ENCODE measurements at places on chromosomes 12 and 14. TPM values are rescaled to one million over a fixed set of nuclear protein-coding genes. Genes with fewer than 3 reads are reported as not detected.

- no peak for DNase-seq
These were observed 2.7 kb downstream of the PDE3A start for GRCh38 chr12:20370866-20371519.

- no peak for DNase-seq
These were observed 62.6 kb upstream of the TMCC3 start for GRCh38 chr12:94712815-94713515.

DNA sequence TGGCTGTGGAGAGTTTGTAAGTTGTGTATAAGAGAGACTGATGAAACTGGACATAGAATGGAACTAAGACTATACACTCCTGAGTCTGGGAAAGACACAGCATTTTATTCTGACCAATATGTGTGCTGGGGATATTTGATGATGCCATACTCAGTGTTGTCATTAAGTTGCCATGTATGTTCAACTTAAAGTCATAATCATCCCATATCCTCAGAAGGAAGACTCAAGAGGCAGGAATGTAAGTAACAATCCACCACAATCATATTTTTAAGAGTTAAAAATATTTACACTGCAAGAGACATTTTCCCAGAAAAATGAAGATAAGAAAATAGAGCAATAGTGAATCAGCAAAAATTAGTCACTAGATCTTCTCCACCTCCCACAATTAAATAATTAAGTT lies 120.1 kb downstream of the MDGA2 start:
- DNase-seq, result no peak

DNA sequence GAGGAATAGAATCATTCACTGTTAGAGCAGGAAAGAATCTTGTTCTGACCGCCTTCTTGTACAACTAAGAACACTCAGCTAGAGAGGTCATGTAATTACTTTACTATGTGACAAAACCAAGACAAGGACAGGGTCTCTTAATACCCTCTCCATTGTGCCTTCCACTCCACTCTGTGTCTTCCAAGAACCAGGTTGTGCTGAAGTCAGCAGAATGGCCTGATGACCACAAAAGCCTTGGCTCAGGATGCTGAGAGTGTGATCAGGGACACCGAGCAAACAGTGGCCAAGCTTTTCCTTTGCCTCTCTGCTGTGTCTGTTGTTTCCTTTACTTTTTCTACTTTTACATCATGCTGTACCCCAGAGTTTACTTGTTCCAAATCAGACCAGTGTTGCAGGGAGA lies 83.2 kb upstream of the RFX4 start:
- no peak for DNase-seq

DNA sequence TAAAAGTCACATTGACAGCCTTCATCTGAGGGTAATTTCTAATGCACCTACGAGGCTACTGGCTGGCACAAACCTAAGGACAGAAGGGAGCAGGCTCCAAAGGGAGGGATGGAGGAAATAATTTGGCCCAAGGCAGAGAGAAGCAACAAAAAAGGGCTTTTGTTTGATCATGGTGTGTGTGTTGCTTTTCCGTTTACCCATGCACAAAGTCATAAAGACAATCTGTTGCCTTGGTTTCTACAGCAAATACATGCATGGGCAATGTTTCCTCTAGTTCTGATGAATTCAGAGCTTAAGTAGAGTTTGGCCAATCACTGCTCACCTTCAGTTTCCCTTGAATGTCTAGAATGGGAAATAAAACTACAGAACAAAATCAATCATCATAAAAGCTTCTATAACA lies 262.5 kb upstream of the CAND1 start:
- no peak for DNase-seq

- DNase-seq, result no peak
These were observed 67.6 kb downstream of the POLR3B start for GRCh38 chr12:106425061-106425702.

DNA sequence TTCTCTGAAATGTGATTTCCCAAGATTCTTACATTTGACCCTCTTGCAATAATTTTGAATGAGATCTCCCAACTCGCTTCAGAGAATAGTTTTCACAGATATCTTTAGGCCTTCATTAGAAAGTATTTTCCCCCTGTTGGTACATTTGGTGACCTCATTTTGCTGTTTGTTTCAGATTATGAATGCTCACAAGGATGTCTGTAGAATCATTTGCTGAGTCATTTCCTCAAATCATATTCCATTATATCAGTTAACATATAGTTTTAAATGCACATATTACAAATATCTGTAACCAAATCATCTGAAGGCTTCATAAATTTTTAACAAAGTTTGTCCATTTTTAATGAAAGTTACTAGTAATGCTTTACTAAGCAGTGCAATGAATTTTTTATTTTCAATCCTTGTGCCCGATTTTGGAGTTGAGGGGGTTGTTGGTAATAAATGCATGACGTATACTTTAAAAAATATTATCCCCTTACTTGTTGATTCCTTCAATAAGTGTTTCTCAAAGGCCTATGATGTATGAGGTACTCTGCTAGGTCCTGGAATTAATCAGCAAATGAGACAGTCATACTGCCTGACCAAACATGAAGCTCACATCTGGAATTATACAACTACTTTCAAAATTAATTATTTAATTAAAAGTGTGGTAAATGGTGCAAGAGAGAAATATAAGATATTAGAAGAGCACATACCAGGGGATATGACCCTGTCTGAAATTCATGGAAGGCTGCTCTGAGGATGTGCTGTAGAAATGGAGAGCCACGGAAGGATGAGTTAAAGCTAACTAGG lies 126.9 kb upstream of the RAP1B start:
- no peak for DNase-seq

GRCh38 chr14:55190906-55191202 lies 531 bp downstream of the DLGAP5 start:
- DNase-seq, result no peak

GRCh38 chr14:100898465-100898864 lies 5.1 kb downstream of the RTL1 start:
- DNase-seq, result no peak

The SMOC1 gene
- total RNA-seq, result 0.04 TPM

The MRPL52 gene
- 55.0 TPM for total RNA-seq

The CAPZA3 gene
- not detected for total RNA-seq

The IGF1 gene
- total RNA-seq, result 0.20 TPM
